ENCODE measurements at places on chromosomes 1 and 21.
A peak's percentile ranks its signal among the peaks of the same experiment; 100 is the strongest.

DNA sequence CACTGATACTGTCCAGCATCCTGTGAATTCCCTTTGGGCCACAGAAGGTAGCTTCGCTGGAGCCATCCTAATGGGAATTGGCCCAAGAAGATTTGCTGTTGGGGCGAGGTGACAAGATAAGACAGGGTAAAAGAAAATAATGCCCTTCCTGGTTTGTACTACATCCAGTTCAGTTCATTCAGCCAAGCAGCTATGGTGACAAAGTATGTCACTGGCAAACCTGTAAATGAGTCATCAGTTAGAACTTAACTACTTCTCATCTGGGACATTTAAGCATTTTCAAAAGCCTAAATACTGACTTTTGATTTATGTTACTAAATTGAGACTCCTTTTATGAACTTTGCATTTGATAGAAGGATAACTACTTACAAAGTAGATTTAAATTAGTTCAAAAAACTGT lies 54.2 kb downstream of the WDR64 start:
- no peak for DNase-seq

DNA sequence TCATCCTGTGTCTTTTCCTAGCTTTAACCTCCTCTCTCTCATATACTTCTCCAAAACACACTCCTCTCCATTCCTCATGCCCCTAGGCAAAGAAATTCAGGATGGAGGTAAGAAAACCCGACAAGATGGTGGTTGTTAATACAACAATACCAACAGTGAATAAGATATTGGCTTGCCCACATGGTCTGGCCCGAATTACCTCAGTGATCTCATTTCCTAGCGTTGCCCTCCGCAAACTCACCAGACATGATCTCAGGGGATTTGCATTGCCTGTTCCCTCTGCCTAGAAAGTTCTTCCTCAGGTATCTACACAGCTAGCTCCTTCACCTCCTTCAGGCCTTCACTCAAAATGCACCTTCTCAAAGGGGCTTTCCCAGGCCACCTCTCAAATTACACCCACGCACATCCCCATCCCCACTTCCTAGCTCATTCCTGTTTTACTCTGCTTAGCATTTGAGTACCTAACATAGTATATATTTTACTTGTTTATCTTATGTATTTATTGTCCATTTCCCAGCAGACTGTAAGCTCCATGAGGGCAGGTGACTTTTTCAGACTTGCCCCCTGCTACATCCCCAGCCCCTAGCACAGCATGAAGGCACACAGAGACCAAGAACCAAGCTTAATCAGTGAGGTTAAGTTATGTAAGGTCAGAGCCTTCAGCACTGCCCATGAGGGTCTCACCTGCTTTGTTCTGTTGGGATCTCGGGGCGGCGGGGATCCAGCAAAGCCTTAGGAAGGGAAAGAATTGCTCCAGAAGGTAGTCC lies 10.2 kb upstream of the UBR4 start:
- no peak for DNase-seq

- peak; percentile 35 for DNase-seq
These were observed 2.7 kb upstream of the HMGN2 start for GRCh38 chr1:26469558-26469957.

DNA sequence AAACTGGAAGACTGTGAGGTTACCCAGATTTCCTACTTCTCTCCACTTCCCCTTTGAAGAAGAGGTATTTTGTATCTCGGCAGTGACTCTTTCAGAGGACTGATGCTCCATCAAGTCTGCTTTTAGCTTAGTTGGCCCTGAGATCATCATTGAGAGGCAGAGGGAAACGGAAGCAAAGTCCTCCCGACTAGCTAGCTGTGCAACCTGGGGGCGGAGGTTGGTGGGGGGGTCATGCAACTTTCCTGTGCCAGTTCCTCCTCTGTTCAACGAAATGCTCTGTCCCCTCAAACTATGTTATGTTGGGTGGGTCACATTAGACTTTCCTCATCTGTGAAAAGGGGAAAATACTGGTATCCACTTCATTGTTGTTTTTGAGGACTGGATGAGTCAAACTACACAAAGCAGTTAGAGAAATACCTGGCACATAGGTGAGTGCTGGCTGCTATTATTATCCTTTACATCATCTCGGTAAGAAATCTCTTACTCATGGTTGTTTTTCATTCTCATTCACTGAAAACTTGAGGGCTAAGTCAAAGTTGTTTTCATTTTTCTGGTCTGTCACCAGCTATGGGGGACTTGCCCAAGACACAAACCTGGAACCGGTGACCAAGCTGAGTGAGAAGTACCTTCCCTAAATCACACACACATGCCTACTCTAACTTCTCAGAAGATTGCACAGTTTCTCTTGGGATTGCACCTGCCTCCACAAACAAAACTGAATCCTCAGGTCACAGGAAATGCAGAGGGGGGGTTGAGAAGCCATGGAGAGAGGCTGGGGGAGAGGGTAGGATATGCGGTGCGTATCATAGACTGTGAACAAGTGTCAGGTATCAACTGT lies 83.3 kb downstream of the ABCA4 start:
- DNase-seq = no peak

GRCh38 chr1:207020065-207020708 lies 12.4 kb downstream of the C1orf116 start:
- DNase-seq = no peak
